Hypothalamus (tissue), 51 donors: ENCODE measurements at places on chromosomes 3 and 15.

DNA sequence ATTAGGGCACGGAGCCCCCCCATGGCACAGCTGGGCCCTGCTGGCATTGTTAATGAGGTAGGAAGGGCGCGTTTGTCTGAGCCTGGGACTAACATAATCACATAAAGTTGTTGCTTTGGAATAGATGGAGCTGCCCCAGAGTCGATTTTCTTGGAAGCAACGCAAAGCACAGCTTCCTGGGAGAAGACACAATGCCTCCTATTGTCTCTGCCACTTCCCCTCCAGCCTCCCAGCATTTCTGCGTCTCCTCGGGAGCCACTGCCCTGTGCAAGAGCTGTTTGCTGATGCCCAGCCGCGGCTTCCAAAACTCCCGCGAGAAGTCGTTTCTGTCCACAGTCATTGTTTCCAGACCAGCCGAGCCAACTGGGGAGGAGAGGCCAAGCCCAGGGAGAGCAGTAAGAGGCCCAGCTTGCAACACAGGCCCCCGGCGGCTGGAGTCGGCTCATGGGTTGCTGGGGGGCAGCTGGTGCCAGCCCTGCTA is 18.1 kb upstream of the ALDH1A3 start:
- peak; percentile 59 for DNase-seq

DNA sequence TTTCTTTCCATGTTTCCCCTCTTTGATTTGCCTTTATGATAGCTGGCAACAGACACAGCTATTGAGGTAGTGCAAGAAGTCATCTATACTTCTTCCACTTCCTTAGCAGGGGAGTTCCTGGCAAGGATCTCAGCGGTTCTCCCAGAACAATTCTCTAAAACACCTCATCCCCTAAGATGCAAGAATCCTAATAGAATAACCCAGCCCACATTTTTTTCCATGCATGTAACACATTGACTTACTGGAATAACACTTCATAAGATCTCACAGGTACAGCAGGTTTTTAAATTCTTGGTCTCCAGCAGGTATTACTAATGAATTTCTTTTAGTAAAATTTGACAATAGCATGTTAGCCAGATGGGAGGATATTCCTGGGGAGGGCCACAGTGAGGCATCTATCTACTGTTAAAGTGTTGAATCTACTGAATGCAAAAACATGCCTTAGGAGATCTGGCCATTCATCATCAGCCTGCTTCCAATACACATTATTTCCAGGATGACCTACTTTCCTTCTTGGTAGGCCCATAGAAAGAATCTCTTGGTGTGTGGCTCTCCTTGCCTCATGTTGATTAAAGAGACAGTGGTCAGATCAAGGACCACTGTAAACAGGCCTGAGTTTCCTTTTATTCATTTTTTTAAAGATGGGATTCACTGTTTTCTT is 78.5 kb downstream of the RAD18 start:
- no peak for DNase-seq

DNA sequence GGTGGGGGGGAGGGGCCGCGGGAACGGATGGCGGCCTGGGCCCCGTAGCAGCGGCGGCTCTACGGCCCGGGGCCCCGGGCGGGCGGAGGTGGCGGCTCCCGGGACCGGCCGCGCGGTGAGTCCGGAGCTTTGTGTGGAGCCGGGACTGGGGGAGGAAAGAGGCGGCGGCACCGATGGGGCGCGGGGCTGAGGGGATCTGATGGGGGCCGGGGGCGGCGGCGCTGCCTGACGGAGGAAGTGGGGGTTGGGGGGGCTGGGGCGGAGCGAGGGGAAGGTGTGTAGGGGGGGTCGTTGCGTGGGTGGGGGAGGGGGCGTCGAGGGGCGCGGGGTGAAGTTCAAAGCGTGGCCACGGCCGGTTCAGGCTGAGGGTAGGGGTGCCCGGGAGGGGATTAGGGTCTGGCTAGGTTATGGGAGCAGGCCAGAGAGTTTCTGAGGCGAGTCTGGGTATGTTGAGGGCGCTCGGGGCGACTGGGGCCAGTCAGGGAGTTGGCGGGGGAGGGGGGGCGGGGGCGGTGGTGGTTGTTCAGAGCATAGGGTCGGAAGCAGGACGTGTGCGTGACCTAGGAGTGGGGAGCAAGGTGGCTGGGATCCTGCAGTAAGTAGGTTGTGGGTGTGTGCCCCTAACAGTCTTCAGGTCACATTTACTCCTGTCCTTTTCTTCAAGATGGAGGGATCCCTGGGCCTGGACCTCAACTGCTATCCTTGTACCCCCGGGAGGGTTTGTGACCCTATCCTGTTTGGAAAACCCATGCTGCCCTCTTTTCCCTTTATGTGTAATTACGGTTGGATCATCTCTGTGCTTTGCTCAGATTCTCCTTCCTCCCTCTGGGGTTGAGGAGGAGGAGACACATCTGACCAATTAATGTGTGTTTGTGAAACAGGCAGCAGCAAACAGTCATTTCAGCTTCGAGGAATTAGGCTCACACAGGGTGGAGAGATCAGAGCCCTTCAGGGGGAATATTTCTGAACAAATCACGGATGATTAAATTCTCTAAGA is 644 bp downstream of the ZNF609 start:
- DNase-seq, result peak; percentile 18

- no peak for DNase-seq
These were observed 2.2 kb upstream of the UCN2 start for GRCh38 chr3:48565591-48566400.

DNA sequence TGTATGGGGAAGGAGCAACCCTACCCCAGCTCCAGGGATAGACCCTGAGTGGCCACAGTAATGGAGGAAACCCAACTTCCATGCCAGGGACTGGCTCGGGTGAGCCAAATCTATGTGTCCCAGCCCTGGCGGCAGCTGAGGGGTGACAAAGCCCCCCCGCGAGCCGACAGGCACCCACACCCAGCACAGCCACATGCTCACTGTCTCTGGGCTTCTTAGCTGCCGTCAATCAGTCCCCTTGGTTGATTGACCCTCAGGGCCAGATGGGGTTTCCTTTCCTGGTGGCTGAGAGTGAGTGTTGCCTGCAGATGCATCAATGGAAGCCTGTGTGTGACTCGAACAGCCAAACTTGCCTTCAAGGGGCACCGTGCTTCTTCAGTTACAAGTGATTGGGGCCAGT is 2.1 kb upstream of the OCA2 start:
- DNase-seq, result no peak

DNA sequence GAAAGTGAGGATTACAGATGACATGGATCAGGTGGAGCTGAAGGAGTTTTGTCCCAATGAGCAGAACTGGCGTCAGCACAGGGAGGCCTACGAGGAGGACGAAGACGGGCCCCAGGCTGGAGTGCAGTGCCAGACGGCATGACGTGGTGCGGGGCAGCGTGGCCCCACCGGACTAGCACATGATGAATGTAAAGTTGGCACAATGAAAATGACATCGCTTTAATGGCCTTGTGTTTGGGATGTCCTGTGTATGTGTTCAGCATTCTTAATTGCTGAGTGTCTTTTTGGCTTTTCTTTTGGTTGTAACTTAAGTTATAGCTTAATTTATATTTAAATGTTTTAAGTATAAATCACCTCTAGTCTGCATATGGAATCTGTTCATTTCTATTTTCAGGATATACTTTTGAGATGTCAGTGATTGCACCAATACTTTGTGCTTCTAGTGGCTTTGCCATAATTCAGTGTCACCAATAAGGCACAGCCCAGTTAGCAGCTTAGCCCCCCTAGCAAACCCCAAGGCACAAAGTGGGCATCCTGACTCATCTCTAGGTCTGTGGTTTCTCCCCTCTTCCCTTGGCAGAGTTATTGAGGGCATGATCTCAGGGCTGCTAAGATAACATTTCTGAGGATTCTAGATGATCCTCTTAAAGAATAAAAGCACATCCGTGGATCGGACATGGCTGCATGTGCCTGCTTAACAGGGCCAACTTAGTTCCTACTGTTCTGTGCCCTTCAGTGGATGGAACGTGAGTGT is 16.1 kb downstream of the DNAJA4 start:
- no peak for DNase-seq

GRCh38 chr3:31531452-31531991 is 1.2 kb upstream of the STT3B start:
- no peak for DNase-seq

GRCh38 chr3:11651900-11652299 is 8.2 kb upstream of the VGLL4 start:
- no peak for DNase-seq

- no peak for DNase-seq
These were observed 52.8 kb downstream of the LSM3 start for GRCh38 chr3:14231145-14231990.

DNA sequence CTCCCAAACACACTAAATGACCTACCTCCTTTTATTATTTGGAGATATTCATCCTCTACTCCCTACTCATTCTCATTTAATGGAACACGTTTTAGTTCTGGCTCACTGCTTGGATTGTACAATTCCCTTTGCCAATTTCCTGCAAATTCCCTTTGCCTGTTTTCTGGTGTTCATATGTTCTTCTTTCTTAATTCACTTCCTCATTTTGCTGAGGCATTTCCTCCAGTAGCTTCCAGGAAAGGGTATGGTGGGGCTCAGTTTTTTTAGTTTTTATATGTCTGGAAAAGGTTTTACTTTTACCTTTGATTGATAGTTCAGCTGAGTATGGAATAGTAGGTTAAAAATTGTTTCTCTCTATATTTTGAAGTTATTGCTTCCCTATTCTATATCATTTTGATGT is 143.6 kb upstream of the GOLIM4 start:
- DNase-seq, result no peak

DNA sequence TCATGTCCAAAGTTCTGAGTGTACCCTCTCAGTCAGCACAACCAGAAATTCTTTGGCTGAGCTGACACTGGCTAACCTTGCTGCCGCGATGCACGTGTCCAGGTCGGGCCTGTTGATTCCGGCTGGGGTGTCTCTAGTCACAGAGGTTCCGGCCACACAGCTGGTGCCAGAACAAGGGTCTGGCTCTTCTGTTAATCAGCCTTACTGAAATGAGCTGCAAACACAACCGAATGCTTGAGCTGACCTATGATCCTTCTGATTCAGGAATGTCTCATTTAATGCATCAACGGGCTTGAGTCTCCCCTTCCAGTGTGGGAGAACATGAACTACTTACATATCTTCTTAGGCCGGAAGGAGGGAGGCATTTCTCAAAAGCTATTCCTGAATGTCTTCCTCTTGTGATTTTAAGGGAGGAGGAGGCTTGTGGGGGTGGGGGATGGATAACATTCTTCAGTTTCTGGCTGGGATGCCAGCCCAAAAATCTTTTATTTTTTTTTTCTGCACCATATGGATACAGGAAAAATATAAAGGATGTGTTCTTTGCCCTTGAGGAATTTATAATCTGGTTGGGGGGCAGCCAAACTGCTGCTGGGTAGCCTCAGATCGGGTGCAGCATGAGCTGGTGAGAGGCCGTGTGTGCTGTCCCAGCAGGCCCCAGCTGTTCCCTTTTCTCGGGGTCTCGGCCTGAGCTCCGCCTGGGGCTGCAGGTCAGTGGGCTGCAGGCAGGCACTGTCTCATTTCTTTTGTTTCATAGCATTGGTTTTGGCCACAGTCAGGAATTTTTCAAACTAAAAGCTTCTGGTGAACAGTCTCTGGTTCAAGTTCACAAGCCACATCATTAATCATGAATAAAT is 319.1 kb upstream of the TBL1XR1 start:
- peak; percentile 49 for DNase-seq

DNA sequence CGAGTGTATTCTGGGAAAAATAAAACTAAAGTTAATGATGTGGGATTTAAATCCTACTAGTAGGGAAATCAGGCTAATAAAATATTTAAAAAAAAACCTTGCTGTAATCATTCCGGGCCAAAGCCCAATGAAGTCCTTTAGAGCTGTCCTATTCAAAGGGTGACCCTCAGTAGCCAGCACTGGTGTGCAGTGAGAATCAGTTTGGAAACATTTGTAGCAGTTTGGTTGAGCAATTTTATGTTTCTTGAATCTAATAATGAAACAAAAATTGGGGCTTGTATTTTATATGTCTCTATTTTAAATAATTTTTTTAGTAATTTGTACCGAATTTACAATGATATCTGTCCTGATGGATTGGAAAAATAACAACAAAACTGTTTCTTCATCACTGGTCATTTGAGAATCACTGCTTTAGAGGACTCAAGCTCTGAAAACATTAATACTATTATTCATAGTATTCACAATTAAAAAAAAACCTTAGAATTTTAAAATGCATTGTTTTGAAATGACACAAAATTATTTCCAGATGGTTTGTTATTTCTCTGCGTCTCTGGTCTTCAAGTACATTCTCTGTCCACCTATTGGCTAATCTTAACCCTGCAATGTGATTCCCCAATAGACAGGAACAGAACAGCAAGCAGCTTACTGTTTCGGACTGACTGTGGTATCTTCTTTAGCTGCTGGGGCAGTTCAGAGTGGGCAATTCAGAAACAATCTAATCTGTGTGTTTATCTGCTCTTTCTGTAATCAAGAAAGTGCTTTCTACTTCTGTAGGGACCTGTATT is 71.2 kb downstream of the OTOL1 start:
- no peak for DNase-seq

- no peak for DNase-seq
These were observed 45.2 kb downstream of the RARB start for GRCh38 chr3:25473246-25473645.

- no peak for DNase-seq
These were observed 111.8 kb upstream of the PROK2 start for GRCh38 chr3:71896751-71897150.

- DNase-seq, result no peak
These were observed 9.3 kb downstream of the FOXL2 start for GRCh38 chr3:138937690-138938055.

- no peak for DNase-seq
These were observed 565 bp downstream of the MANF start for GRCh38 chr3:51385621-51386091.

- peak; percentile 58 for DNase-seq
These were observed 309.6 kb downstream of the TUSC7 start for GRCh38 chr3:117019082-117019713.

GRCh38 chr3:46930166-46930944 is 46.2 kb downstream of the CCDC12 start:
- DNase-seq, result no peak

DNA sequence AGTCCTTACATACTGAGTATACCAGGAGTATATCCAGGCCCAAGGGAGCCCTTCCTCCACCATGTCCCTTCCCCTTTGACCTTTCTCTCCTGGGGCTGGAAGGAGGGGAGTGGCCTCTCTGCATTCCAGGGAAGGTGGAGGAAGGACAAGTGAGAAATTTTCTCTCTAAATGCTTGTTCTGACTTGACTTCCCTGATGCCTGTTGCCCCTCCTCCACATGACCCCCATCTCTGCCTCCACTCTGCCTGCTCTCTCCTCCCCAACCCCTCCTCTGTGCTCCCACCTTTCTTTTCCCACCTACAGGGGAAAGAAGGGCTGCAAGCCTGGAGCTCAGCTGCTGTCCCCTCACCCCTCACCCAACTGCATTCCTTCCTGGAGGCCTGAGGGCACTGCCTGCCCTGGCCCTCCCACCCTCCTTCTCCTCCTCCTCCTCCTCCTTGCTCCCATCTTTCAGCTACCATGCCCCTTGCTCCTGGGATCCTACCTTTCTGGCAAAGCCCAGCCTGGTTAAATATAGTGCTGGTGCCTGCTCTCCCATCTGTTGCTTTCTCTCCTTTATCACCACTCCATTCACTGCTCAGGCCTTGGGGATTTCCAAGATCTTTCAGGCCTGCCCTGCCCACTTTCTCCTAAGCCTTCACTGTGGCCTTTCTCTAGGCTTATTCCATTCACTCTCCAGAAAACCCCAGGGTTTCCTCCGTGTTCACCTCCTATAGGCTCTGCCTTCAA is 8.5 kb upstream of the DAG1 start:
- DNase-seq, result no peak

GRCh38 chr15:80484333-80484864 is 80.2 kb downstream of the ARNT2 start:
- no peak for DNase-seq
